ENCODE measurements at places on chromosomes 12 and 14.

- DNase-seq: no peak
Measured at GRCh38 chr12:122918827-122919226, 22.9 kb upstream of the VPS37B start.

DNA sequence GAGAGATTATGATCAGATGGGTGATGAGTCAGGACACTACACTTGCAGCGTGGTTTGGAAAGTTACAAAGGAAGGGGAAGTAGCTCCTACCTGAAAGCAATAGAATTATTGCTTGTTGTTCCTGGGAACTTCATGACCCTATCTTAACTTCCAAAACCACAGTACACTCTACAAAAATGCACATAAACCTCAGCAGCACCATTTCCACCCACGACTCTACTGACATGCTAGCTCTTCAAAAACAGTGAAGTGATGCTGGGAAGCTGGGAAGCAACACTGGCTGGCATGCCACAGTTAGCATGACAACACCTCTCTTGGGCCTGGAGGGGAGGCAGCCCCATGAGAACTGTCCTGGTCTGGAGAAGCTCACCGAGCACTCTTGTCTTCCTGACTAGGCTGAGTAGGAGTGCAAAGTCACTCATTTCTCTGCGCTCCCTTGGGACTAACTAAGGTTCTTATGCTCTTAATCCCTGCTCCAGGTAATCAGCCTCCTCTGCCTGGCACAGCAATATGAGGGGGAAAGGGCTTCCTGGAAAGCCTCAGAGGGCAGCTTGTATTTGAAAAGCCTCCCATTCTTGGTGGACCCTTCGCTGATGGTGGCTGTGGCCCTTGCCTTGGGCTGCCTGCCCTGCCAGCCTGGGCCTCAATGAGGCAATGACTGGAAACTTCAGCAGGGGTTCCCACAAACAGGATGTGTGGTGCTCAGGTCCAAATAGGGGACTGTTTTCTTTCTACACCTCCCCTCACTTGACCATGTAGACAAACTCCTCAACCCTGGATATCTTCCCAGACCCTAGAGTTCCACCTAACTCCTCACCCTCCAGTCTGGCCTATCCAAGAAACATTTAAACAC lies 1.2 kb downstream of the KRT3 start:
- no peak for DNase-seq

- no peak for DNase-seq
Measured at GRCh38 chr12:110883251-110883650, 36.5 kb downstream of the CCDC63 start.

DNA sequence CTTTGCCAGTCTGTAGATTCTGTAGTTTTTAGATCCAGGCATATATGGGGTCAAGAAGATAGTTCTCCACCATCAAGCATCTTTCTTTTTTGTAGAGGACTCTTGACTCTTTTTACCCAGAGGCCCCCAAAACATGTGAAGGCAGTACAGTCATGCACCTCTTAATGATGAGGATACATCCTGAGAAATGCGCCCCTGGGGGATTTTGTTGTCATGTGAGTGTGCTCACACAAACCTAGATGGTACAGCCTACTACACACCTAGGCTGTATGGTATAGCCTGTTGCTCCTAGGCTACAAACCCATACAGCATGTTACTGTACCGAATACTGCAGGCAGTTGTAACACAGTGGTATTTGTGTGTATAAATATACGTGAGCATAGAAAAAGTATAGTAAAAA lies 23.0 kb downstream of the EVL start:
- DNase-seq: no peak

DNA sequence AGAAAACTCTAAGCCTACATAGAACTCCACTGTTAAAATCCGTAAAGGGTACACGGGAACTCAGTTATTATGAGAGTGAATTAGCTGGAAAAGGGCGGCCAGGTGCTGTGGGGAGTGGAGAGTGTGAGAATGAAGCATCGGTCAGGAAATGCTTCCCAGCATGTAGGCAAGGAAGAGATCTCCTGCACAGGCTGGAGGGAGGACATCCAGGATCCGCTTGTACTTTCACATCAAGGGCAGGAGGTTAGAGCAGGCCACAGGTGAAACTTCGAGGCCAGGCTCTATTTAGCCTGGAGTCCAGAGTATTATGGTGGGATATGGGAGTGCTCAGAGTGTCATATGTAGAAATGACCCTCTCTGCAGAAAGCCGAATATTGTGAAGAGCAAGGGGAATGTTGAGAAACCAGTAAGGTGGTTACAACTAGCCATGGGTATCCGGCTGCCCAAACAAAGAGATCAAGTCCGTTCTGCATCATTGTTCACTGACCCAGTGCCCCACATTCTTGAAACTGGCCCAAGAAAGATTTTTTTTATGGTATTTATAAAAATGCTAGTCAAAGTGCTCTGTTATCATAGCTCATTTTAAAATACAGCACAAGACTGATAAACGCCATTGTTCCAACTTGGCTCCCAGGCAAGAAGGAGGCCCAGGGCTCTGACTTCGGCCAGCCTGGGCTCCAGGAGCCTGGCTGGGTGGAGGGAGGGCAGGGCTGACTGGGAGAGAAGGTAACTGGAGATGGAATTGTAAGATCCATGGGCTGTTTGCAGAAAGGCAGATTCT lies 79.4 kb upstream of the HIF1A start:
- DNase-seq: peak; percentile 61

DNA sequence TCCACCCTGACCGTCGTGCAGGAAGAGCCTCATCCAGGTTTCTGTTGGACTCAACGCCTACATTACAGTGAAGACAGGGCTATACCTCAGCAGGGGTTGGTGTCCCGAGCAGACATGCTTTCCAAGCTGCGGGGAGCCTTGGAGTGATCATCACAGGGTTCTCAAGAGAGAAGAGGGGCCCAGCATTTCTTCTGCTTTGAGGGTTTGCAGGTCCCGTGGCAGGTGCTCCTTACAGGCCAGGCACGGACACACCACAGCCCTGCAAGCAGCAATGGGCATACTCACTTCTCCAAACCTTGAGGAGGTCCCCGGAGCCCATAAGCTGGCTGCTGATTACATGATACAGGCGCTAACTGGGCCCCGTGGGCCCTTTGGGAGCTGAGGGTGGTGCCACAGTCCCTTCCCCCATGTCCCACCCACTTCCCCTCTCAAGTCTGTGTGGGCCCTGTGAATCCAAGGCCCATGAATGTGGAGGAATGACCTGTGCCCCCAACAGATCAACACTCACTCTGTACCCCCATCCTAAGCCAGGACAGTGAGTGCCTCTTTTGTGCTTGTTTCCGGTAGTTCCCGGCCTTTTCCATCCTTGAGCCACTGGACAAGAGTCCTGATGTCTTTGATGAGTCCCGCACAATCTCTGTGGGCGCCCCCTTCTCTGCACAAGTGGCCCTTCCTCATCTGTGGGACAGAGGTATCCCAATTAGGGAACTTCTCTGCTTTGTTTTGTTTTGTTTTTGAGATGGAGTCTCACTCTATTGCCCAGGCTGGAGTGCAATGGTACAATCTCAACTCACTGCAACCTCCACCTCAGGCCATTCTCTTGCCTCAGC lies 1.1 kb downstream of the AQP2 start:
- DNase-seq: no peak

DNA sequence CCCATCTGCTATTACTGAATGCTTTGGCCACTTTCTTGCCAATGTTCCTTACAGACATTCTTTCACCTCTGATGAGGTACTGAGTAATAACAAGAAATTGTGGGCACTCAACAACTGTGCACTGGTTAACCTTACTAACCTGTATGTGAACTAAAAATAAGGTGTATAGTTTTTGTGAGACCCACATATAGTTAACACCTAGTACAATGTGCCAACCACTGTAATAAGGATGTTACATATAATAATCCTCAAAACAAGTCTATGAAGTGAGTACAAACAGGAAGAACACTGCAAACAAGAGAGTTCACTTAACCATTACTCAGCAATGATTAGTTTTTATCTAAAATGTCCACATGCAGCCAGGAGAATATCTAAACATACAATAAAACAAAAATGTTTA lies 4.5 kb downstream of the DDHD1 start:
- no peak for DNase-seq

- peak; percentile 64 for DNase-seq
Measured at GRCh38 chr14:79016828-79017505, 846.8 kb downstream of the NRXN3 start.

DNA sequence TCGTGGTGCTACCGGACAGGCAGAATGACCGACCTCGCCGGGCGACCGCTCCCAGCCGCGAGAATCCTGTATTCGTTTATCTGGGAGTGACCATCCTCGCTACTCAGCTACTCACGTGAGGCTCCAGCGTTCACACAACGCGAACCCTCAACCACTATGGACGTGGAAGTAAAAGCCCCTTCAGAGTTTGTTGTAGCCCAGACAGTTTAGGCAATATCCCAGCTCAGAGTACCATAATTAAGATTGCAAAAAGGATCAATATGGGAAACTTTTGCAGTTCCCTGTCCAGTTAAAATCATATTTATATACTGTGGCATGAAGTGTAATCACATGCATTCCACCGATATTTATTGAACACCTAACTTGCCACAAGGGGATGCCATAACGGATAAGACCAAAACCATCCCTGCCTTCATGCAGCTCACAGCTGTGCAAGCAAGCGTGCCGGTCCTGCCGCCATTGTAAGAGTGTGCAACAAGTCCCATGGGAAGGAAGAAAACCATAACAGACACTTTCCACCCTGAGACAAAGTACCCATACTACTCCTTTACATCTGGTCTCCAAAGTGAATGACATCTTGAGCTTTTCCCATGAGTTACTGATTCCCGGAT lies 938 bp upstream of the MAX start:
- peak; percentile 74 for DNase-seq

DNA sequence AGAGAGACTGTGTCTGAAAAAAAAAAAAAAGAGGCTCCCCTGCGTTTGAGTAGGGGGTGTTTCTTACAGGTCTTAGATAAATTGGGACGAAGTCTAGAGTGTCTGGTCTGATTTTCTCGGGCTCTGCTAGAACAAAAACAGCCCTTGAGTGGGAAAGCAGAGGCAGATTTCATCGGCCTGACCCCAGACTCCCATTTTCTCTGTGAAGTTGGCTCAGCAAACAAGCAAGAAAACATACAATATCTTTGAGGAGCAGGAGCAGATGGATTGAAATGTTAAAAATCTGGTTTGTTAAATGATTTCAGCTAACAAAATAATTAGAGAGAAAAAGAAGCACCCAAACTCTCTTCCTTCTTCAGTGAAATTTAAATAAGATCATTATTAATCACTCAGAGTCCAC lies 44.1 kb downstream of the DERA start:
- no peak for DNase-seq

DNA sequence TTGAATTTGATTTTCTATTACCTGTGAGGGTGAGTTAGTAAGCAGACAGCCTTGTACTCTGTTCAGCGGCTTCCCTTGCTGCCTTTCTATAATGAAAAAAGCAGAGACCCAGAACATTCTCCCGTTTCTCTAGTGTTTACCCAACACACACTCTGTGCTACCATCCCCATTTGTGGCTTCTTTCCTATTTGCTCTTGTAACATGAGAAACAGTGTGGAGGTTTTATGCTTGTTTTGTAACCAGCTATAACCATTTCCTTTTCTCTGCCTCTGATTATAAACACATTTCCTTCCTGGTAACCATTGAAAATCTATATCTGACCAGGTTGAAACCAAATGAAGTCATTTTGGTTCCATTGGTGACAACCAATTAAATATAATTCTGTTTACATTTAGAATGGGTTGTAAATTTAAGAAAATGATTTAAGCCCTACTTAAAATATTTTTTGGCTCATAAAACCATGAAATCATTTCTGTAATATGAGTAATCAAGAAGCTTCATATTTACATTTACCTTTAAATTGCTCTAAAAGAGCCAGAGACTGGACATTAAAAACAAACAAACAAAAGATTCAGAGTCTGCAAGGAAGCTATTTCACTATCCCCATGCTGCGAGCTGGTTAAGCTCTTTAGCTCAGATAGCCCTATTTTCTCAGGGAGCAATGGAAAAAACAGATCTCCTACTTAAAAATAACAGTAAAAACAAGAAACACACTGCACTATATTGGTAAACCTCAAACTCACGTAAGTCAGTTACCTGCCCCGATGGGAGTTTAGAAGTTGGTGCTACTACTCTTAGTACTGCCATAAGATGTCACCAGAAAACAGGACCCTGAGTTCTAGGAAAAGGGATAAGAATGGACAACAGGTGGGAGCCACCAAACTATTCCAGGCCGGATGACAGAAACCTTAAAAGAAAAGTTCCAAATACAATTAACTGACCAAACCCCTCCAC lies 206.5 kb upstream of the EEA1 start:
- no peak for DNase-seq

- DNase-seq: no peak
Measured at GRCh38 chr14:75515629-75515996, 6.7 kb upstream of the BATF start.

- DNase-seq: no peak
Measured at GRCh38 chr12:50533203-50533584, 28.4 kb downstream of the DIP2B start.

- DNase-seq: peak; percentile 83
Measured at GRCh38 chr14:60349663-60350365, 100.8 kb downstream of the PPM1A start.

Measured in HTR-8/SVneo (cell line).